ENCODE measurements at places on chromosomes 4 and X. TPM values are rescaled to one million over a fixed set of nuclear protein-coding genes. Genes with fewer than 3 reads are reported as not detected.

The SSX4 gene
- total RNA-seq = not detected

The MAGEA2 gene
- not detected for total RNA-seq

The GAB3 gene
- 6.4 TPM for total RNA-seq

The CDKL5 gene
- 18.0 TPM for total RNA-seq

The MAGEB5 gene
- total RNA-seq = not detected

The RBMXL3 gene
- not detected for total RNA-seq

The ARSD gene
- 106 TPM for total RNA-seq

The TMEM255A gene
- total RNA-seq = 1.2 TPM

The GPR143 gene
- total RNA-seq = 8.2 TPM

The PLAC8 gene
- total RNA-seq = 10.3 TPM

The RTL3 gene
- total RNA-seq = not detected

The CLGN gene
- 0.44 TPM for total RNA-seq

DNA sequence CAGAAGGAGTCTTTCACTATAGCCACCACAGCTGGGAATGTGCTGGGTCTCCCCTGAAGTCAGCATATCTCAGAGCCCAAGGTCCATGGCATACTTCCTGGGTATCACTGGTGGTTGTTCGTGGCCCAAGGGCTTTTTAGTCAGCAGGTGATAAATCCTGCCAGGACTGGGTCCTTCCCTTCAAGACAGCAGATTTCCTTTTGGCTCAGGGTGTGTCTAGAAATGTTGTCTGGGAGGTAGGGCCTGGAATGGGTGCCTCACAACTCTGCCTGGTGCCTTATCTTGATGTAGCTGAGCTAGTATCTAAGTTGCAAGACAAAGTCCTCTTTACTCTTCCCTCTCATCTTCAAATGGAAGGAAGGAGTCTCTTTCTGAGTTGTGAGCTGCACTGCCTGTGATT, 102.4 kb upstream of the TMLHE start:
- no peak for DNase-seq

DNA sequence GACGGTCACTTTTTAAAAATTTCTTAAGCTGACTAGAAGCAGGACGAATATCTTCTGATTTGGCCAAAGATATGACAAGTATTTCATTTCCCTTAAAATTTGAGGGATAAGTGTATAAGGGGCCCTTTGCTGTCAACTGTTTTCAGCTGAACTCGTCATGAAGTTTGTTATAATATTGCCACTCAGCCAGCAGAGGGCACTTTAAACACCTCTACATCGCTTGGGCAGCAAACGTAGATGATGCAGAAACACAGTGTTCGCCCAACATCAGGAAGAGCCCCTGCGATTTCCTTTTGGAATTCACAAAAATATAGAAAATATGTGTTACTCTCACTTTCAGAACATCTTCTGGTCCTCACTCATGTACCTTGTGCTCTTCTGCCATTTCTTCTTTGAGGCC, 435.7 kb upstream of the FMR1 start:
- no peak for DNase-seq

GRCh38 chr4:48307528-48307927, 33.8 kb upstream of the SLAIN2 start:
- no peak for DNase-seq

- DNase-seq = no peak
These were observed 52.6 kb downstream of the FAM114A1 start for GRCh38 chr4:38920186-38920585.

GRCh38 chr4:181971973-181972372, 271.2 kb upstream of the TENM3 start:
- no peak for DNase-seq

GRCh38 chr4:135838889-135839288, 1637.3 kb upstream of the PABPC4L start:
- peak; percentile 0 for DNase-seq

GRCh38 chrX:18596096-18596495, 75.8 kb downstream of the RS1 start:
- no peak for DNase-seq

DNA sequence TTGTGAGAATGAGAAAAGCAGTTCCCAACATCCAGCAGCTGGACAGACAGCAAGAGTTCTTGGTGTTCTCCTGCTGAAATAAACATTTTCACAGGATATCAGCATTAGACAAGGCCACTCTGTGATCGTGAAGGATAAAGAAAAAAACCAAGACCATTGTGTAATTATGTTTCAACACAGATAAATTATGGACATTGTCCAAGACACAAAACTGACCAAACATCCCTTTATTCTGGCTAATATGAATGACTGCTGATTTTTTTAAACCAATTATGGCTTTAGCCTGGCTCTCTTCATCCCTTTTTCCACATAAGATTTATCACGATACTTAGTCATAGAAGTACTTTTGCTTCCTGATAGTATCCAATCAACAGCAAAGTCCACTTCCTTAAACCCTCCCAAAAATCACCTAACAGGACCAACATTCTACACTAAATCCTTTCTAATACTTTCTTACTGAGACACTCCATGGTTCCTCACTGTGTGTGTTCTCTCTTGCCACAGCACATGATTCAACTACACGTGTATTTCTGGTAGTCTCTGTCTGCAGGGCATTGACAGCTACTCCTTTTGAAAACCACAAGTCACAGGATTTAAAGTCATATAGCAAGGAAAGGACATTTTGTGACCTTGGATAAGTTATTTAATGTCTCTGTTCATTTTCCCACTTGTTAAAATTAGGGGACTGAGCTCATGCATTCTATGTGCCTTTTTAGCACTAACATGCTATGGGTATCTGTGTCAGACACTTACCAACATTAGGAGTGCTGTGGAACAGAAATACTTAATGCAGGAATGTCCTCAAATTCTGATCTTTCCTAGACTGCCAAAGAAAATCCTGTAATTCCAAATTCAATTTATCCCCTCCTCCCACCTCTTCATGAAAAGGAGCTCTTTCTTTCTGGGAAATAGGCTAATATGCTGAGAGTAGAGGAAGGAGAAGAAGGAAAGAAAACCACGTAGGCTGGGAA, 137.2 kb upstream of the PGRMC2 start:
- DNase-seq = no peak
